Stimulated activated CD4-positive, alpha-beta T cell treated with anti-CD3 and anti-CD28 coated beads, Interleukin-1b, Interleukin-23, amount 100 ng/mL, for 4 hours (primary cell): ENCODE measurements at places on chromosomes 3 and 15.

- DNase-seq = no peak
These were observed 141.2 kb upstream of the GMNC start for GRCh38 chr3:191003742-191004141.

- DNase-seq = no peak
These were observed 124.8 kb upstream of the ST8SIA2 start for GRCh38 chr15:92268900-92269299.

DNA sequence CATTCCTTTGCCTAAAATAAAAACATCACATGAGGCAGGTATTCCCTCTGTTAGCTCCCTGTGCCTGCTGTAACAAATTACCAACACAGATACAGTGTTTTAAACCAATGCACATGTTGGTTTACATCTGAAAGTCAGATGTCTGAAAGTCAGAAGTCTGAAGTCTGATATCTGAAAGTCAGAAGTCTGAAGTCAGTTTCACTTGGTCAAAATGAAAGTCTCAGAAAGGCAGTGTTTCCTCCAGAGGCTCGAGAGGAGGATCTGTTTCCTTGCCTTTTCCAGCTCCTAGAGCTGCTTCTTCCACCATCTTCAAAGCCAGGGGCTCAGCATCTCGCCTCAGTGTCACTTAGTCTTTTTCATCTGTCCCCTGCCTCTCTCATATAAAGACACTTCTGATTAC lies 22.0 kb downstream of the SST start:
- no peak for DNase-seq

GRCh38 chr3:12478326-12478725 lies 6.0 kb upstream of the TSEN2 start:
- no peak for DNase-seq

- DNase-seq = no peak
These were observed 3.5 kb downstream of the ADAMTS17 start for GRCh38 chr15:100338247-100338646.

- DNase-seq = no peak
These were observed 233.3 kb upstream of the NR2E3 start for GRCh38 chr15:71577071-71577470.

DNA sequence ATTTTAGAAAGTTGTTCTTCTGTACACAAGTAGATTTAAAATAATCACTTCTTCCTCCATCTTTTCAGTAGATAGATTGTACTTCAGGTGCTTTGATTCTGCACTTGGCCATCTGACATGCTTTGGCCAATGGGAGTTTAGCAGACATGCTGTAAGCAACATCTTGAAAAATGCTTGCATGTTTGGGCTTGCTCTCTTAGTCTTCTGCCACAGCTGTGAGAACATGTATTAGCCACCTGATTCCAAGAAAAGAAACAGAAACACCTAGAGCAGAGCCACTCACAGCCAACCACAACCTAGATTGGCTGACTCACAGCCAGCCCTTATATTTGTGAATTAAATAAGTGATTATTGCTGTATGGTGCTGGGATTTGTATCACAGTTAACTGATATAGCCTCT lies 70.2 kb upstream of the GADL1 start:
- no peak for DNase-seq

DNA sequence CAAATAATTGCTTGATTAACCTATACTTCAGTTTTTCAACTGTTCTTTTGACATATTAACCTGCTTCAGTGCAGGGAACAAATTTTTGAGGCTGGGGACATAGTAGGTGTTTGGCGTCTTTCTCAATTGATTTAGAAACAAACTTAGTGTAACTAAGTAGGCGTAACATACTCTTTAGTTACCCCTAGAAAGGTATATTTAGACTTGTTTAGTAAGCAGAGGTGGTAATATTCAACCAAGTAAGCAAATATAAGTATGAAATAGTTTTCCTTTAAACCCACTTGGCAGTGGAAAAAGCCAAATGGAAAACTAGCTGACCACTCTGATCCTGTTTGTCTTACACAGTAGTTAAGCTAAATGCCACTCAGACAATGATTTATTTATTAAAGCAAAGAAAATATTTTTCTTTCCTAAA lies 113.2 kb downstream of the MBNL1 start:
- no peak for DNase-seq

DNA sequence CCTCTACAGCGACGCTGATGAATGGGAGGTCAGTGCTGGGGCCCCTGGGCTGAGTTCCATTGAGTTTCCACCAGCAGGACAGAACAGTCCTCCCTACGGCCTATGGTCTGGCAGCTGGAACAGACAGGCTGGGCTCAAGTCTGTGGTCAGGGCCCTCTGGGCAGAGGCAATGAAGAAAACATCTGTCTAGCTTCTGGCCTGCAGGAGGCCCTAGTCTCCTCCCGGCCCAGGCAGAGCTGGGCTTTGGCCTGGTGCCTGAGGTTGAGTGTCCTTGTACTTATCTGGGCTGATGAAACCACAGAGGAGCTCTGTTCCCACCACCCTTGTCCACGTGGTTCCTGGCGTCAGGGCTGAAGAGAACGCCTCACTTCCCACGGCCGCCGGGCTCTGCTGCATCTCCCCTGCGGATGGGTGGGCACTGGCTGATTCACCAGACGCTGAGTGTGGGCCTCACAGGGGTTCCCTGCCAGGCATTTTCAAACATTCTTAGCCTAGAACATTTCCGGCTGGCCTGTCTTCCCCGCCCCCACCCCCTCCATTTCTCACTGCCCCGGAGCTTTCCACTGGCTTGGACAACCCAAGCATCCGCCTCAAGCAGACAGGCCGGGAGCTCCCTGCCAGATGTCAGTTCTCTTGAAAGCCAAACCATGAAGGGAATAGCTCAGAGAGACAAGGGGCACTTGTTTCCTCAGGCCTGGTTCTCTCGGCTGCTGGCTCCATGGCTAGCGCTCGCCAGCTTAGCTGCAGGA lies 20.3 kb downstream of the PPCDC start:
- no peak for DNase-seq

DNA sequence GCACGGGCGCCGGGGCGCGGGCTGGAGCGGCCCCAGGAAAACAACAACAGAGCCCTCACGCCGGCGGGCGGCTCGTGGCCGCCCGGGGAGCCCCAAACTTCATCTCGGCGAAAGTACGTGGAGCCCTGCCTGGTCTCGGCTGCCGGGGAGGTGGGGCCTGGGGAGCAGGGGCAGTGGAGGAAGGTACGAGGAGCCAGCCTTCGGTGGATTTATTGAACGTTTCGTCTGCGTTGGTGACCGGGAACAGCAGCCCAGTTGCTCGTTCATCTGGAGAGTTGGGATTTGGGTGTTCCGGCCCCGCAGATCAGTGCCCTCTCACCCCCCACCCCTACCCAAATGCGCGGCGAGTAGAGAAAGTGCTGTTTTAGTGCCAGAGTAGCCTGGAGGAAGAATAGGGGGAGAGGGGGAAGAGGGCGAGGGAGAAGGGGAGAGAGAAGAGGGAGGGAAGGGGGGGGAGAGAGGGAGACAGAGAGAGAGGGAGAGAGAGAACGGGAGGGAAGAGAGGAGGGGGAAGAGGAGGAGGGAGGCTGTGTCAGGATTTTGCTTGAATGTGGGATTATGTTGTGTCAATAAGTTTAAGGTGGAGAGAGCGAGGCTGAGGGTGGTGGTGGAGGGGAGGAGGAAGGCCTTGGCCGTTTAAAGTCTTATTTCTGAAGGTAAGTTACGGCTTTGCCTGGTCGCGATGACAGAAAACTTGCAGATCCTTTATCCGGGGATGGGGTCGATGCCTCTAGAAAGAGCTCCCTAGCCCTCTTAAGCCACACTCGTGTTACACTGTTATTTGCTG lies 970 bp downstream of the BBX start:
- peak; percentile 10 for DNase-seq

- DNase-seq = no peak
These were observed 162.4 kb downstream of the PLCL2 start for GRCh38 chr3:17047162-17047561.

GRCh38 chr3:154132777-154133375 lies 11.7 kb downstream of the ARHGEF26 start:
- no peak for DNase-seq

- no peak for DNase-seq
These were observed 404.7 kb upstream of the TGFBR2 start for GRCh38 chr3:30201715-30202114.

- DNase-seq = no peak
These were observed 15.5 kb downstream of the TRAK1 start for GRCh38 chr3:42106646-42107045.

DNA sequence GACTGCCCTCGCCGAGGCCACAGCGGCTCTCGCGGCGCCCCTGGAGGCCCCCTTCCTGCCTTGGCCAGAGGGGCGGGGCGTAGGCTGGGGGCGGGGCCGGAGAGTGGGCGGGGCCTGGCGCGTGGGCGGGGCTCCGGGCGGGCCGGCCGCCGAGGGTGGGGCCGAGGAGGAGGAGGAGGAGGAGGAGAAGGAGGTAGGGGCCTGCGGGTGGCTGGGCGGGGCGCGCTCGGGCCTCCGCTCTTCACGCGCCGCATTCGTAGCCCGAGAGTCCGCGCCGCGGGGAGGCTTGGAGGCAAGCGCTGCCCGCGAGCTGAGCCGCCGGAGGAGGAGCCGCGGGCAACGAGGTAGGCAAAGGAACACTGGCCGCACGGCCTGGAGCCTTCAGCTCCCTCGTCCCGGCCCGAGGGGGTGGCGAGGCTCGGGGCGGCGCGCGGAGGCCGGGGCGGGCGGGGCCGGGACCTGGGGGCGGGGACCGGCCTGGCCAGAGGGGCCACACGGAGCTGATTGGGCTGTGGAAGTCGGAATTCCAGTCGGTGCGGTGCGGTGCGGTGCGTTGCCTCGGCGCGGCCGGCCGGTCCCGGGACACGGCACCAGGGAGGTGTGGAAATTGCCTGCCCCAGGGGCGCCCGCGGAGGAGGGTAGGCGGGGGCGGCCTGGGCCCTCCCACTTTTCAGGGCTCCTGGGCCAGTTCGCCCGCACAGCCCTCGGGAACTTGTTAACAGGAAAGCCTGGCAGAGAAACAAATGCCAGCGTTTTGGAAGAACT lies at the start of gene PPP2R3A:
Gene PPP2R3A (plus strand): TSS at position 223 of the 765 bp plus-strand sequence. CDS start 35,771 bp downstream, outside the sequence.
- peak; percentile 55 for DNase-seq

DNA sequence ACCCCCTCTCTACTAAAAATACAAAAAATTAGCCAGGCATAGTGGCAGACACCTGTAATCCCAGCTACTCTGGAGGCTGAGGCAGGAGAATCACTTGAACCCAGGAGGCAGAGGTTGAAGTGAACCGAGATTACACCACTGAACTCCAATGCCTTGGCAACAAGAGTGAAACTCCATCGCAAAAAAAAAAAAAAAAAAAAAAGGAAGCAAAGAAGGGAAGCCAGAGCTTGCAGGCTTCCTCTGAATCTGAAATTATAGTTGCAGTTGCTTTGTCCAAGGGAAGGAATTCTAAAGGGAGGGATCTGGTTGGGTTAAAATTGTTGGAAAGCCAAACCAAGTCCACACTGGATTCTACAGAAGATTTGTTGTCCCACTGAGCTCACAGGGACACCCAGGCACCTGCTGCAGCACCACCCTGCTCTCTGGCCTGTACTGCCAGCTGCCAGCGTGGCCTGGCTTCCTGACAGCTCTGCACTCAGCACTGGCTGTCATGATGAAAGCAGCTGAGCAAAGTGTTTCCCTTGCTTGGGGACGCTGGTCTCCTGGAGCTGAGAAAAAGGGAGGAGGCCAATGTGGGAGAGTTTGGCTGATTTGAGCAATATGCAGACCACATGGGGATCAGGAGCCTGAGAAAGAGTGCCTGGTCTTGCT lies 88.8 kb upstream of the HES1 start:
- DNase-seq = no peak

- DNase-seq = no peak
These were observed 151.0 kb downstream of the ALDH1A2 start for GRCh38 chr15:57914350-57915055.

DNA sequence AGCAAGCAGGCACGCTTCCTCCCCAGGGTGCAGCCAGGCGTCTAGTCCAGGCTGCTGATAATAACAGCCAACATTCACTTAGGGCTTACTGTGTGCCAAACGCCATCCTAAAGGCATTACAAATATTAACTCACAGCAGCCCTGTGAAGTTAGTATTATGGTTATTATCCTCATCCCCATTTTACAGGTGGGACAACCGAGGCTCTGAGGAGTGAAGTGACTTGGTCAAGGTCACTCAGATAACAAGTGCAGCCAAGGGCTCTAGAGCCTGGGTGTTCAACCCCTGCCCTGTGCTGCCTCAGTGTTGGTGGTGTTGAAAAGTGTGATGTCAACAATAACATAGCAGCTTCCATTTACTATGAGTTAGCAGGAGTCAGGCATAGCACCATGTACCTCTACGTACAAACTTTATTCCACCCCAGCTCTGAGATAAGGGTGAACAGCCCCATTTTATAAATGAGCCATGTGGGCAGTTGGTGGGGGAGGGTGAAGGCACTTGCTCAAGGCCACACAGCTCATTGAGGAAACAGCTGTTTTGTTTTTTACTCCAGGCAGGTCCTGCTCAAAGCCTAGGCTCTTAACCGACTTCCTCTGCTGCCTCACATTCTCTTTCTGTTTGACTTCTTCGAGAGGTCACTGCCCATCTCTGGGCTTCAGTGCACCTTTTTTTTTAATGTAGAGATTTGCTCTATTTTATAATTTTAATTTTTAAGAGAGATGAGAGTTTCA lies 24.0 kb upstream of the TRH start:
- DNase-seq = no peak

- DNase-seq = no peak
These were observed 12.2 kb downstream of the SEMA7A start for GRCh38 chr15:74421302-74422245.

GRCh38 chr3:187809612-187809991 lies 64.3 kb upstream of the BCL6 start:
- DNase-seq = no peak

DNA sequence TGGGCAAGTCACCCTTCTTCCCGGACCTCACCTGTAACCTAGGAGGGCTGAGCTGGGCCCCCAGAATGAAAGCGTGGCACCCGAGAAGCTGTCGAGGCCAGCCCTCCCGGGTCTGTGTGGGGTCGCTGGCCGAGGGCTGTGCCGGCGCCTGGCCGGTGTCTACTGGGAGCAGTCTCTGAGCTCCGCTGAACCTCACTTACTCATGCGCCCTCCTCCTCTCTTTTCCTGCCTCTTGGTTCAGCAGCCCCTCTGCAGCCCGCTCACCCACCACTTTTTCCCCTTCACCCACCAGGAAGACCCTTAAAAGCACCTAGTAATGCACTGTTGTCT lies 419 bp downstream of the HYKK start:
- no peak for DNase-seq

DNA sequence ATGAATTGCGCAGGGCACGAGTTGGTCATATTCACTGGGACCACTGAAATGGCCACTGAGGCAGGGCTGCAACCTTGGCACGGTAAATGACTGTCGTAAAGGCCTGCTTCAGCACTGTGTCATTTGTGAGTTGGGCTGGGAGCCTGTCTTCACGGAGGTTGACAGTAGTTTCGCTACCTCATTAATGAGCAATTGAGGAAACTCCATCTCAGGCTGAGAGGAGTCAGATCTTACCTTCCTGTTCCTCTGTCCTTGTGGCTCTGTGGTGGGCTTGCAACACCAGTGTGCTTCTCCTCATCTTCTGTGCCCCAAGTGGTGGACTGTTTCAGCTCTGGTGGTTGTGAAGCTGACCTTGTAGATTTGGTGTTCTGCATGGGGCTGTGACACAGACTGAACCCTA lies 80.1 kb upstream of the EIF1B start:
- no peak for DNase-seq

- no peak for DNase-seq
These were observed 20.0 kb upstream of the GRIP2 start for GRCh38 chr3:14560110-14560509.

GRCh38 chr3:187093320-187093719 lies 46.0 kb downstream of the RPL39L start:
- DNase-seq = no peak
